Fibroblast of skin of scalp (primary cell): ENCODE measurements at places on chromosomes 2 and 18.

GRCh38 chr2:168717790-168718502, 84.5 kb upstream of the NOSTRIN start:
- DNase-seq, result no peak

GRCh38 chr18:65487569-65487968, 263.2 kb upstream of the CDH7 start:
- DNase-seq, result no peak

GRCh38 chr2:4662161-4662779, 958.9 kb downstream of the DCDC2C start:
- DNase-seq, result no peak

- no peak for DNase-seq
These were observed 86.1 kb downstream of the LONRF2 start for GRCh38 chr2:100236166-100236565.

GRCh38 chr2:172052000-172052983, 33.0 kb upstream of the DLX1 start:
- peak; percentile 12 for DNase-seq

GRCh38 chr2:219638948-219639755, 11.7 kb downstream of the SLC4A3 start:
- DNase-seq, result peak; percentile 78

DNA sequence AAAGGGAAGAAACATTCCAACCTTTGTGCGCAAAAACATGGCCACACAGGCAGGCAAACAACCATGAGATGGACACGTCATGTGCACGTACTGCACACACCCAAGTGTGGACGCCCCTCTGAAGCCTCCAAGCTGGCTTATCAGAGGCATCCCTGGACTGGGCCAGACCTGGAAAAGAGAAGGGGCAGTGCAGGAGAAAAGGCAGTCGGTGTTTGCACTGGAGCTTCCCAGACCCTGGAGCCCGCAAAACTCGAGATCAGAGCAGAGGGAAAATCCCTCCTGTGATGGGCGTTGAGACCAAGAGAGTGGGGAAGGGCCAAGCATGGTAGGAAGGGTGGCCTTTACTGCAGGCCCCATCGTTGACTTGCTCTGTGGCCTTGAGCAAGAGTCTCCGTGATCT, 269.5 kb downstream of the CYRIA start:
- no peak for DNase-seq

DNA sequence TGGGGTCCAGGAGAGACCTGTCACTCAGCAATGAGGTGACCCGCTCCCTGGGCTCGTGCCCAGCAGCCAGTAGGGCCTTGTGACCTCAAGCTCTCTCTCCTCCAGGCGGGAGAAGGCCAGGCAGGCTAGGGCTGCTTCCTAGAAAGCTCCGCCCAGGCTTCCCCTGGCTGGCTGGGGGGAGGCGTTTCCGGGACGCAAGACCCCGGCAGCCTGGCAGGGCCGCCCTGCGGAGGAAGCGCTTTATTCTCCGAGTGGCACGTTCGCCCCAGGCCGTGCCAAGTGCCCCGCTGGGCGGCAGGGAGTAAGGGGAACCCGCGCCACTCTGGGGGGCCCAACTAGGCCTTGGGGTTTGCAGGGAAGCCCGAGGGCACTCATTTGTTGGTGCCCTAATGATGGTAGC, 21.2 kb upstream of the EPAS1 start:
- peak; percentile 43 for DNase-seq

- DNase-seq, result peak; percentile 12
These were observed 146.1 kb upstream of the ZSWIM2 start for GRCh38 chr2:186995092-186995491.

DNA sequence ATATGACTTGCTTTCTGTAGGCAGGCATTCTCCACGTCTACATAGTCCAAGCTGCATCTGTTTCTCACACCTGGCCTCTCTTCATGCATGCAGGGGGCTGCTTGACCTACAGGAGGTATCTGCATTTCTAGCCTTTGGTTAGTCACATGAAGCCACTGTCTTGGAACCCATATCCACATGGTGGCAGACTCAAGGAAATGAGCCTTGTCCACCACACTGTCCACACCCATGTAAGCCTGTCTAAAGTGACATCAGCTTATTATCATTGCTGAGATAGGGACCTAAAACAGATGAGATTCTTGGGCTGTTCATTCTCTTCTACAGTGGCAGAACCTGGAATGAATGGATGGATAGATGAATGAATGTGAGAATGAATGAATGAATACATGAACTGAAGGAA, 160.4 kb downstream of the DOCK10 start:
- DNase-seq, result no peak

DNA sequence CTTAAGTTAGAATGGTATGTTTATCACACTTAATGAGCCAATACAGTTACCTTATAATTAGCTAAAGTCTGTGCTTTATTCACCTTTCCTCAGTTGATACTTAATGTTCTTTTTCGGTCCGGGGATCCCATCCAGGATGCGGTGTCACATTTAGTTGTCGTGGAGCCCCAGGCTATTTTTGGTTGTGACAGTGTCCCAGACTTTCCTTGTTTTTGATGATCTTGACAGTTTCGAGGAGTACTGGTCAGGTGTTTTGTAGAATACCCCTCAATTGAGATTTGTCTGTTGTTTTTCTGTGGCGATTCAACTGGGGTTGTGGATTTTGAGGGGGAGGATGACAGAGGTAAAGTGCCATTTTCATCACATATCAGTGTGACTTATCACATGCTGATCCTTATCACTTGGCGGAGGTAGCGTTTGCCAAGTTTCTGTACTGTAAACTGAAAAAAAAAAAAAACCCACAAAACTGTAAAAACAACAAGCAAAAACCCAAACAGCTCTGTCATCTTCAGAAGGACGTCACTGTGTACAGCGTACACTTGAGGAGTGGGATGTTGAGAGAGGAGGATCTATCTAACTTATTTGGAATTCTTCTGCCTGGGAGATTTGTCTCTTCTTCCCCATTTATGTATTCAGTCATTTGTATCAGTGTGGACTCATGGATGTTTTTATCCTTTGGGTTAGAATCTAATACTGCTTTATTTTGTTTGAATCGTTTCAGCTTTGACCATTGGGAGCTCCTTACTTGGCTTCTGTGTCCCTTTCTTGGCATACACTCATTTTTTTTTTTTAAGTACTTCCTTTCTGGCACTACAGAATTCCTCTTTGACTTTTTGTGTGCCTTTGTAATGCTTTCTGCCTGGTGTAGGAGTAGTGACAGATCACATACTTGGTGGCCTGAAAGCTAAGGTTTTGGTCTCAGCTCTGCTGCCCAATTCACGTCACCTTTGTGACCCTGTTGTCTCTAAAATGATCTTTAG, 68.1 kb downstream of the FMNL2 start:
- DNase-seq, result no peak

GRCh38 chr2:183024339-183025095, 13.7 kb downstream of the NCKAP1 start:
- no peak for DNase-seq

DNA sequence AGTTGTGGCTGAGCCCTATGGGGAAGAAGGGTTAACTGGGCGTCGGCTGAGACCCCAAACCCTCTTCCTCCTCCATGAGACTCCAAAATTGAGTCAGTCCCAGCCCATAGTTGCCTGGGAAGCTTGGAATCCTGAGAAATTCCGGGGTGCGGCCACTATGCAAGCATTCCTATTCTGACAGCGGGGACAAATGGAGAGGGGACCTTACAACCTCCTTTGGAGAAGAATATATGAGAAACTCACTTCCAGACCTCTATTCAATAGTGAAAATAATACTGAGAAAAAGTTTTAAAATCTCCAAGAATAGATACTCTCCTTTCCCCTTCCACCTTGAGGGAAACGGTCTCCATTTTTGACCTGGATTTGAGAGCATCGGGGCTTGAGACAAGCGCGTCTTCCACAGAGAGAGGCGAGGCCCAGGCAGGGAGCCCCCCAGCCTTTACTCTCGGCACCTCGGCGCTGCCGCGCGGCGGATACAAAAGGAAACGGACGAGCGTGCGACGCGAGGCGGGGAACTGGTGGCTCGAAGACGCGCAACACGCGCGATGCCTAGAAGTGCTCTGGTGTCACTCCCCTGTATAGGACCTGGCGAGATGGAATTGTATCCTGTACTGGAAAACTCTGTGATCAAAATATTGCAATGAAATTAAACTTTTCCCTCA, 11.1 kb downstream of the NR4A2 start:
- no peak for DNase-seq

- no peak for DNase-seq
These were observed 264.0 kb downstream of the PRKCE start for GRCh38 chr2:45915523-45915922.

- DNase-seq, result no peak
These were observed 15.0 kb upstream of the OTOF start for GRCh38 chr2:26492749-26493515.

DNA sequence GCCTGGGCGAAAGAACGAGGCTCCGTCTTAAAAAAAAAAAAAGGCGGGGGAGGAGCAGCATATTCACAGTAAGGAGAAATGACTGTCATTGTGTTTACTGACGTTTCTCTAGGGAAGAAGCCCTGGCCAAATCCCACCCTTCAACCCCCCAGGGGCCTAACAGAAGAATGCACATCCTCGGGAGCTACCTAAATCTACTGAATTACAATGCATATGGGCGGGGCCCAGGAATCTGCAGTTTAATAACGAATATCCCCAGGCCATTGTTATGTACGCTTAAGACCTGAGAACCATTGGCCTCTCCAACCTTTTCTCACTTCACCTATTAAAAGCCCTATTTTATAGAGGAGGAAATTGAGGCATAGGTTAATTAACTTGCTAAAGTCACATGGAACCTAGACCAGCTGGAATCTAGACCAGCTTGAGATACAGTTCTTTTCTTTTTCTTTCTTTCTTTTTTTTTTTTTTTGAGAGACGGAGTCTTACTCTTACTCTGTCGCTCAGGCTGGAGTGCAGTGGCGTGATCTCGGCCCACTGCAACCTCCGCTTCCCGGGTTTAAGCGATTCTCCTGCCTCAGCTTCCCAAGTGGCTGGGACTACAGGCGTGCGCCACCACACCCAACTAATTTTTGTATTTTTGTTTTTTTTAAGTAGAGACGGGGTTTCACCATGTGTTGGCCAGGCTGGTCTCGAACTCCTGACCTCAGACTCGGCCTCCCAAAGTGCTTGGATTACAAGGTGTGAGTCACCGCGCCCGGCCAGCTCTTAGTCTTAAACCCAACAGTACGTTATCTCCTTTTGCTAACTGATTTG, 708 bp upstream of the RIF1 start:
- no peak for DNase-seq

GRCh38 chr2:176270100-176270750, 983 bp downstream of the MTX2 start:
- DNase-seq, result no peak
